Endothelial cell of coronary artery (primary cell): ENCODE measurements at places on chromosomes 16 and 17. TPM values are rescaled to one million over a fixed set of nuclear protein-coding genes. Genes with fewer than 3 reads are reported as not detected.

SPN gene
- not detected in 2 replicates for total RNA-seq

EDC4 gene
- total RNA-seq, result 73.2 and 73.6 TPM in 2 replicates

PKMYT1 gene
- 3.0 and 4.2 TPM in 2 replicates for total RNA-seq

CCL1 gene
- 0.09 TPM in 1 of 2 replicates, not detected in the other for total RNA-seq

TPSAB1 gene
- not detected in 2 replicates for total RNA-seq

CCNF gene
- 17.1 and 40.8 TPM in 2 replicates for total RNA-seq

RNF222 gene
- not detected in 2 replicates for total RNA-seq

GDPD1 gene
- 2.5 and 2.6 TPM in 2 replicates for total RNA-seq

SPNS2 gene
- 4.6 and 10.3 TPM in 2 replicates for total RNA-seq

CBLN1 gene
- total RNA-seq, result not detected in 2 replicates

GNG13 gene
- not detected in 2 replicates for total RNA-seq

PRAC1 gene
- not detected in 2 replicates for total RNA-seq

SLC25A10 gene
- 10.6 and 22.9 TPM in 2 replicates for total RNA-seq

MFSD6L gene
- not detected in 2 replicates for total RNA-seq

ZNF597 gene
- total RNA-seq, result 2.0 and 2.5 TPM in 2 replicates

KRT12 gene
- not detected in 2 replicates for total RNA-seq

KRTAP4-3 gene
- not detected in 2 replicates for total RNA-seq

NECAB2 gene
- total RNA-seq, result 0.18 TPM in 1 of 2 replicates, not detected in the other

LRRC46 gene
- total RNA-seq, result 0.09 TPM in 1 of 2 replicates, not detected in the other

CACNG3 gene
- not detected in 2 replicates for total RNA-seq

TBC1D3H gene
- not detected in 2 replicates for total RNA-seq

CCT6B gene
- 0.38 and 0.90 TPM in 2 replicates for total RNA-seq

KRTAP2-3 gene
- total RNA-seq, result not detected in 2 replicates

SLFN12 gene
- total RNA-seq, result 44.8 and 50.3 TPM in 2 replicates

SPPL2C gene
- total RNA-seq, result not detected in 2 replicates

KRTAP4-6 gene
- total RNA-seq, result not detected in 2 replicates

CFAP119 gene
- total RNA-seq, result 1.1 and 1.8 TPM in 2 replicates

DUS1L gene
- 58.5 and 69.6 TPM in 2 replicates for total RNA-seq

CTRB1 gene
- total RNA-seq, result not detected in 2 replicates

ZNF469 gene
- total RNA-seq, result 1.3 and 7.4 TPM in 2 replicates

CCL11 gene
- total RNA-seq, result not detected in 2 replicates

SLC6A4 gene
- total RNA-seq, result under 0.01 TPM in 2 replicates

APOBR gene
- not detected in 2 replicates for total RNA-seq

MYADML2 gene
- total RNA-seq, result not detected in 2 replicates

HOXB3 gene
- 9.1 and 12.2 TPM in 2 replicates for total RNA-seq

HEATR9 gene
- total RNA-seq, result not detected in 2 replicates

NAE1 gene
- 70.5 and 88.9 TPM in 2 replicates for total RNA-seq

NPB gene
- 0.27 and 0.28 TPM in 2 replicates for total RNA-seq

SCNN1B gene
- under 0.01 TPM in 1 of 2 replicates, not detected in the other for total RNA-seq

MMP2 gene
- 256 and 290 TPM in 2 replicates for total RNA-seq

ASPA gene
- total RNA-seq, result 0.09 TPM in 1 of 2 replicates, not detected in the other

KRTAP1-5 gene
- not detected in 2 replicates for total RNA-seq

PITPNC1 gene
- total RNA-seq, result 5.8 and 9.3 TPM in 2 replicates

SLC5A2 gene
- total RNA-seq, result under 0.01 TPM in 1 of 2 replicates, not detected in the other

TSPAN10 gene
- total RNA-seq, result 0.18 and 0.19 TPM in 2 replicates

FZD2 gene
- 0.54 and 1.7 TPM in 2 replicates for total RNA-seq

SLFN11 gene
- total RNA-seq, result 70.8 and 79.1 TPM in 2 replicates

PCGF2 gene
- 4.9 and 11.7 TPM in 2 replicates for total RNA-seq

ZNF200 gene
- total RNA-seq, result 8.4 and 9.6 TPM in 2 replicates

NUPR1 gene
- under 0.01 and 1.6 TPM in 2 replicates for total RNA-seq

SCGB1C2 gene
- not detected in 2 replicates for total RNA-seq

OTOP3 gene
- not detected in 2 replicates for total RNA-seq

CPHXL2 gene
- total RNA-seq, result not detected in 2 replicates

TBC1D3D gene
- 0.47 TPM in 1 of 2 replicates, not detected in the other for total RNA-seq

GDPD3 gene
- 0.81 and 1.3 TPM in 2 replicates for total RNA-seq
